Aorta (tissue), 5 donors: ENCODE measurements at places on chromosomes 5 and 9. TPM values are rescaled to one million over a fixed set of nuclear protein-coding genes. Genes with fewer than 3 reads are reported as not detected.

DNA sequence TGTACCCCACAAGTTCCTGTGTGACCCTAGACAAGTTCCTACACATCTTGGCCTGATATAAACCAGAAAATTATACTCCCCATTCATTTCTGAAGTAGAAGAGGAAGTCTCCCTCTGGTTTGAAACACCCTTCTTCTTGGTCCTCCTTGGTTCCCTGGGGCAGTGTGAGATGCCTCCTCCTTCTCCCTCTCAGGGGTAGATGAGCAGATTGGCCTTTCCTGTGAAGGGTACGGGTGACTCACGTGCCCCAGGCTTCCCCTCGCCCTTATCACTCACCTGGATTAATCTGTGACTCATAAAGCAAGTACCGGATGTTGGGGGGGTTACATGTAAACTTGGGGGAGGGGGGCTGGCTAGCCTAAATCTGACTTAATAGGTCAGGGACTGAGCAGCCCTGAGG, 11.1 kb upstream of the AQP3 start:
- no peak for DNase-seq

GRCh38 chr9:113454914-113455761, 8.4 kb upstream of the RGS3 start:
- DNase-seq = no peak

DNA sequence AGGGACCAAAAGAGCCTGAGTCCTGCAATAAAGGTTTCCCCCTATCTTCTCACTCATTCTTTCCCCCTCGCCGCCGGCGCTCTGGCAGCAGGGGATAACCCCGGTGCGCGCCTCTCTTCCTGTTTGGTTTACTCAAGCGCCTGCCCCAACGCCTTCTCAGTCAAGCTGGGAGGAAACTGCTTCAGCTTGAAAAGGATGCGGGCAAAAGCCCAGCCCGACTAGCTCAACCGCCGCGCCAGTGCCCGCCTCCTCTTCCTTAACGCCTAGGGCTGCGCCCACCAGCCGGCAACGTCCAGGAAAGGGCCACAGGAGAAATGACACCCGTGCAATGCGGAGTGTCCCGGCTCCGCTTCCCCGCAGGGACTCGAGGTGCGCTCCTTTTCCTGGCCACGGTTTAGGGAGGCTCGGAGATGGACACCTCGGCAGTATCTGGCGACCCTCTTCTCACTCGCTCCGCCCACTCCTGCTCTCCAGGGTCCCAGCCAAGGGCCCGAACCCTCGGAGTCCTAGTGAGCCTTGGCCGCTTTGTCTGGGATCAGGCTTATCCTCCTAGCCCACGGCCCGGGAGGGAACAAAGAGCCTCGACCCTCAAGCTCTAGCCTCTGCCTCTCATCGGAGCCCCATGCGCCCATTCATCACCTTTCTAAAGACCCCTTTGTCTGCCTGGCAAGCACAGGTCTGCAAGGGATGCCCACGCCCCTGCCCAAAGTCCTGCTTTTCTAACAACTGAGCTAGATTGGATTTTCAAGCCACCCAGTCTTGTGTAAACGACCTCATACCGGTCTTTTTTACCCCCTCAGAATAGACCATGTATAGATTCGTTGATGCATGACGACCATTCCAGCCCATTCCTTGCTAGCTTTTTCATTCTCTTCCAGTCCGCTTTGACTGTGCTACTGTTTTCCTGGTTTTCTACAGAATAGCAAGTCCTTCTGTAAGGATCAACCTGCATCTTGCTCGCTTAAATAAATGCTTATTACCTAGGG, 2.0 kb downstream of the ST8SIA4 start:
- peak; percentile 87 for DNase-seq

- no peak for DNase-seq
These were observed 507.3 kb downstream of the ISL1 start for GRCh38 chr5:51890435-51891116.

- no peak for DNase-seq
These were observed 149.9 kb upstream of the MAP1B start for GRCh38 chr5:71957292-71957898.

DNA sequence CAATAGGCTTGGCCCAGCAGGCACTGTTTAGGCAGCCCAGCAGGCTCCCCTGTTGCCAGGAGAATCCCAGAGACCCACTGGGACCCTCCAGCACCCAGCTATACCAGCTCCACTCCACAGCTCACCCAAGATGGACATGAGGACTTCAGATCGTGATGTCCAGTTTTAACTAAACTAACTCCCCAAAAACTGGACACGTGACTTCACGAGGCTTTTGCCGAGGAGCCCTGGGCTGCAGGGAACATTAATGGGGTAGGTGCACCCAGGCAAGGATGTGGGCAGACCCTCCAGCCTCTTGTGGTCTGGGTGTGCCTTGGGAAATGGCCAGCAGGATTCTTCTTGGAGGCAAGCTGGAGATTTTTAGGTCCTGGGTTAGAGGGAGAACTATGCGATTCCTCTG, 8.9 kb upstream of the NKD2 start:
- DNase-seq = peak; percentile 15

DNA sequence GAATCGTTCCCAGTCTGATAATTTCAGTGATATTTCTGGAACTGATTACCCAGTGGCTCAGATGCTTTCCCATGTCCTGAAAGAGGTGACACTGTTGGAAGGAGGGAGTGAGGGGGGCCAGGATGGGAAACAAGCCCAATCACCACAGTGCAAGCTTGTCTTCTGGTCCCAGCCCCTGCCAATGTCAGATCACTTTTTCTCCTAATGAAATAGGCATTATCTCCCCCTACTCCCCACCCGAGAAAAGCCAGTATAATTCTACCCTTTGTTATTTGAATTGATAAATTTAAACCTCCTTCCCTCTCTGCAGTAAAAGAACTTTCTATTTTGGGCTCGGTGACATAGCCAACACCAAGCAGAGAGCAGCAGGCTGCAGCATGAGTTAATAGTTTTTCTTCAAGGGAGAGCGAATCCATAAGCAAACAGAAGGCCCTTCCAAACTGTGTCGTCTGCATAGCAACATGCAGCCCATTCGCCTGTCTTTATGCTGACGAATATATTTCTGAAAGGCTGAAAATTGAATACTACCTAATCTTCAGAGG, 14.6 kb upstream of the PPP2CA start:
- DNase-seq = no peak

- no peak for DNase-seq
These were observed 431.9 kb downstream of the DMAC1 start for GRCh38 chr9:7367726-7368125.

DNA sequence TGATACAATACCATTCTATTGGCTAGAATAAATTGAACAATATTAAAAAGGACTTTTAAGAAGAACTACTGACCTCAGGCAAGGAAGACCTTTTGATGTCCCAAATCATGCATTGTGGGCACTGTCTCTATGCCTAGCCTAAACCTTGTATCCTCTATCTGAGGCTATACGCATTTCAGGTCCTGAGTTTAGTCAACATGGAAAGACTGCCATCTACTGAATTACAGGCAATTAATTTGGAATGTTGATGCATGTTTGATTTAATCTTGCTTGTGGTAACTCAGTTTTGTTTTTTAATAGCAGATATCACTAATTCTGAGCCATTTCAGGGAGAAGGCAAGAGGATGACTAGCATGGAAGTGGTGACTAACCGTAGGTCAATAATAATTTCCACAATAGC, 585.3 kb upstream of the CCNG1 start:
- DNase-seq = no peak

- peak; percentile 91 for DNase-seq
These were observed 37.8 kb downstream of the NEURL1B start for GRCh38 chr5:172678902-172679301.

DNA sequence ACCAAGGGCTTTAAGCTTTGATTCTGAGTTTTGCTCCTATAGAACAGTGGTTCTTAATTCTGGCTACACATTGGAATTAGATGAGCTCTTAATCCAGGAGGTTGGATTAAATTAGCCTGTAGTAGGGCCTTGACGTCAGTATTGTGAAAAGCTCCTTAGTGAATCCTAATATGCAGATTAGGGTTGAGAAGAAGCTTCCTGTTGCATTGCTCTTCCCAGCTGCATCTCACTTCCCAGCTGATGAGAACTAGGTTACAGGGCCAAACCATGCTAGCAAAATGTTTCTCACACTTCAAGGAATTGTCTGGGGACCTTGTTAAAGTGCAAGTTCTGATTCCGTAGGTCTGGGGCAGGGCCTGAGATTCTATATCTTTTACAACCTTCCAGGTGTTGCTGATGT, 300.0 kb downstream of the ZSWIM6 start:
- DNase-seq = no peak

The TERT gene
- not detected for total RNA-seq

The SAXO1 gene
- total RNA-seq = 0.29 TPM

The CDH9 gene
- total RNA-seq = not detected

The TNFSF8 gene
- 5.8 TPM for total RNA-seq
